Activated naive CD8-positive, alpha-beta T cell treated with anti-CD3 and anti-CD28 coated beads for 36 hours (primary cell): ENCODE measurements at places on chromosomes 3 and 15.

- no peak for DNase-seq
These were observed 57.7 kb downstream of the FEM1B start for GRCh38 chr15:68335251-68335650.

DNA sequence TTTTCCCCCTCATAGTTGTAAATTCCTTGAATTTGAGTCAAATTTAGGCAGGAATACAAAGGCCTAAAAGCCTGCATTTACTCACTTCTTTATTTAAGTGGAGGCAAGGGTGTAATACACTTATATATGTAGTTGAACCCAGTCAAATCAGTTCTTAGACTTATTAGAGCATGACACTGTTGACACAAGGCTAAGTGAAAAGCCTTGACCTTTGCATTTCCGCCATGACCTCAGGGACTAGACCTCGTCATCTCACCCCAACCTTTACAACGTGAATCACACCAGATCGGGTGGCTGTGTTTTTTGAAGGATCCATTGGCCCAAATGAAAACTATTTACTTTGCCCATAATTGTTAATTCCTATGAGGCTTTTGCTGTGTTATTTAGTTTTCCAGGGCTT is 774.4 kb downstream of the ROBO1 start:
- DNase-seq = no peak

DNA sequence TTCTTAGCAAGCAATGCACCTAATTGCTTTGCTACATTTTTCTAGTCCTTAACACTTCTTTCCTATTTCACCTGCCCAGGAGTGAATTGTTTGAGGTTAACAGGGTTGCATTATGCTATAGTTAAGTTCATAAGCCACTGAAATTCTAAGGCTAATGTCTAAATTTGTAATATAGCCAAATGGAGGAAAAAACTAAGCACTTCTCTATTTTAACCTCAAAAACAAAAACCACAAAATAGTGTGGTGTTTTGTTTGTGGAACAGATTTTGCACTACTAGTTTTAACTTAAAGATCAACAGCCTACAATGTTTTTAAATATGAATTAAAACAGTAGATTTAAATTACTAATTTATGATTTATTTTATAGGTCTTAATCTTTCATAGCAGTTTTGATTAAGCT is 5.5 kb downstream of the ATOSA start:
- no peak for DNase-seq

DNA sequence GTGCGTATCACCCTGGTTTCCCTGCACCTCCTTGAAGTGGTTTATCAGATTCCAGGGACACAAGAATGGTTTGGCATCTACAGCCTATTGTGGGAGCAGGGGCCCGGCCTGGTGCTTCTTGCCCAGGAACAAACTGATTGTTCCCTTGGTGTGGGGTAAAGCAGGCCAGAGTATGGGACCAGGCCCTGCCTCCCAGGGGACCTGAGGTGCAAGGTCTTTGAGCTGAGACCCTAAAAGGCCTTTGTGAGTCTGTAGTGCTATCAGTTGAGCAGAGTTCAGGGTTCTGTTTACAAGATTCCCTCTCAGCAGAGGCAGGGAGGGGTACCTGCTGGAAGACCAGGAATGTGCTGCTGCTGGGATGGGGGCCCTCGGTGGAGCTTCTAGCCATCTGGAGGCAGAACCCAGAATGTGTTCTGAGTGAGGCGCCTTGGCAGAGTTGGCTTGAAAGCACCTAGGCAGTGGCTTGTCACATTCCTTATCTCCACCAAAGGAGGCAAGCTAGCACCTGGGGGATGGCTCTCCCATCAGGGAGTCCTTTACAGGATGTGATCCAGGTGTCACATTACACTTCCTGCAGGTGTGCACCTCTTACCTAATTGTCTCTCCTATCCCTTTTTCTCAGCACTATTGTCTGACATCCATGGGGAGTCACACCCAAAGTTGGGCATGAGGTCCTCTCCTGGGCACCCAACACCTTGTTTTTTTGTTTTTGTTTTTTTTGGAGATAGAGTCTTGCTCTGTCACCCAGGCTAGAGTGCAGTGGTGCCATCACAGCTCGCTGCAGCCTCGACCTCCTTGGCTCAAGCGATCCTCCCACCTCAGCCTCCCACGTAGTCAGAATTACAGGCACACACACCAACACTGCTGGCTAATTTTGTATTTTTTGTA is 13.1 kb downstream of the FLNB start:
- no peak for DNase-seq

- DNase-seq = no peak
These were observed 274.3 kb upstream of the TRIM42 start for GRCh38 chr3:140403608-140404007.

- no peak for DNase-seq
These were observed 33.4 kb upstream of the CTDSPL2 start for GRCh38 chr15:44394062-44394461.

- DNase-seq = no peak
These were observed 106.5 kb downstream of the ECT2 start for GRCh38 chr3:172856795-172857742.

DNA sequence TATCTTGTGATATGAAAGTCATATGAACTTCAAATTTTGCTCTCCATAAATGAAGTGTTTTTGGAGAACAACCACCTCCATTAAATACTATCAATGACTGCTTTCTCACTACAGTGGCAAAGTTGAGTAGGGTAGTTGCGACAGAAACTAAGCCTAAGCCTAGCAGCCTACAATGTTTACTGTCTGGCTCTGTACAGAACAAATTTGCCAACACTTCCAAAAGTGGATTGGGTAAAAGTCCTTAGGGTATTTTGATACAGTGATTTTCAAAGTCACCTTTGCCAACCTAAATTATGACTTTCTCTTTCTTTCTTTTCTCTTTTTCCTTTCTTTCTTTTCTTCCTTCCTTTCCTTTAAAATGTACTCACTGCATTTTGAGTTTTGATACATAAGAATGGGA is 142.6 kb downstream of the PLCL2 start:
- no peak for DNase-seq

DNA sequence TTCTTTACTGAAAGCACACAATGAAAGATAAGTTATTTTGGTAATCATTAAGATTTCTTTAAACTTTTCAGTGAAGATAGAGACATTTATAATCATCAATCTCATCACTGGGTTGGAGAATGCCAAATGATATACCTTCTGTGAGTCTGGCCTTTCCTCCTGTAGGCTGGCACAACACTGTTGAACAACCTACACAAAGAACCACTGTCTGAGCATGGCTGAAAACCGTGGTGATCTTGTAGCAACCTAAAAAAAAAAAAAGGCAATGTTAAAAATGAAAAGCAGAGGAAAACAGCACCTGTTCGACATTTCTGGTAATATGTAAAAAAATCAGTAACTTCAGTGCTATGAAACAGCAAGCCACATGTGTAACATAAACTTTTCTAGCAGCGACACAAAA is 1.8 kb downstream of the RPS27L start:
- DNase-seq = no peak

- no peak for DNase-seq
These were observed 8.3 kb upstream of the SNX22 start for GRCh38 chr15:64143276-64143675.

DNA sequence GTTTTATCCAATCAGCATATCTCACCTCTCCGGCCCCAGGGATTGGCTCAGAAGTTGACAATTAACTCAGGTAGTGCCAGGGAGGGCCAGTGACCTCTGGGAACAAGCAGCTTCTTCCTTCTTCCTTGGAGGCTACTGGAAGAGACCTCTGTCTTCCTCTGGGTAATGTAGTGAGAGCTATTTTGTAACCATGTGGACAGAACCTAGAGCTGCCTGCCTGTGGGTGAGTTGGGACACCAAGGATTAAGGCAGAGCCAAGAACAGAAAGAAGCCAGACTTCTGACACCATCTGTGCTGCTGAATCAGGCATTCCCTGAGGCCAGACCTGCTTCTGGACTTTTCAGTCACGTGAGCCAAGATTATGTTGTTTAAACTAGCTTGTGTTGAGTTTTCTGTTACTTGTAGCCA is 5.9 kb upstream of the NDUFAF1 start:
- DNase-seq = no peak

- no peak for DNase-seq
These were observed 24.8 kb downstream of the GOLIM4 start for GRCh38 chr3:168070919-168071318.

DNA sequence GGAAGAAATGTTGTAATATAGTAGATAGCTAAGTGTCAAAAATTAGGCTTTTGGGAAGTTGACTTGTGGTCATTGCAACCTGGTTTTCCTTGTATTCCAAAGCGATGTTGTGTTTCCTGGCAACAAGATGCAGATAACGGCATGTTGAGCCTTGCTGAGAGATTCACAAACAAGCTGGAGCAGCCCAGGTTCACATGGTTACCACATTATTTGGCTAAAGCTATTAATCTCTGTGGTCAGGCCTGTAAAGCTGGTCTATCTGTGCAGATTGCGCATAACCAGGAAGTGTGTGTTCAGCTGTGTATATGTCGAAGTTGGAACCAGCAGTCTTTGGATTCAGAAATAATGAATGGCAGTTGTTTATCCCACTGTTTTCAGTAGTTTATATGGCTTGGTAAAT is 6.6 kb downstream of the TIPARP start:
- DNase-seq = no peak

- DNase-seq = no peak
These were observed 102.2 kb downstream of the ABHD5 start for GRCh38 chr3:43792904-43793303.

GRCh38 chr3:77392181-77392580 is 352.3 kb downstream of the ROBO2 start:
- DNase-seq = no peak

- DNase-seq = no peak
These were observed 51.8 kb upstream of the TMCO5A start for GRCh38 chr15:37882640-37883039.

GRCh38 chr15:28944696-28945300 is 59.0 kb downstream of the APBA2 start:
- DNase-seq = no peak

GRCh38 chr15:43974852-43975251 is 148.1 kb downstream of the WDR76 start:
- no peak for DNase-seq

- DNase-seq = no peak
These were observed 33.5 kb upstream of the PTPN23 start for GRCh38 chr3:47347217-47347801.

DNA sequence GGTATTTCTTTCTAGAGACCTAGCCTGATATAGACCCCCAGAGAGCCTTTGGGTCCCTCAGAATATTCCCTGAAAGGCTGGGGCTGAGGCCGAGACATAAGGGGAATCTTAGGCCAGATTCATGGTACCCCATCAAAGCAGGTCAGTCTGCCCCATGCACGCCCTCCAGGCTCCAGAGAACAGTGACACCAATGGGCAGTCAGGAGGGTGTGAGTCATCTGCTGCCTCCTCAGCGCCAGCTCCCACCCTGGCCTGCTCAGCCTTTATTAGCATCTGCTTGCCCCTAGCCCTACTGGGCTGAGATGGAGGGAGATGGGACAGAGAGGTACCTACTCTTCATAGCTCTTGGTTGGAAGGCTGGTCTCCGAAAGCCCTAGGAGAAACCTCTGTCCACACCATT is 14.3 kb upstream of the CAMKV start:
- DNase-seq = no peak

GRCh38 chr3:161051856-161052255 is 53.3 kb downstream of the B3GALNT1 start:
- peak; percentile 36 for DNase-seq

DNA sequence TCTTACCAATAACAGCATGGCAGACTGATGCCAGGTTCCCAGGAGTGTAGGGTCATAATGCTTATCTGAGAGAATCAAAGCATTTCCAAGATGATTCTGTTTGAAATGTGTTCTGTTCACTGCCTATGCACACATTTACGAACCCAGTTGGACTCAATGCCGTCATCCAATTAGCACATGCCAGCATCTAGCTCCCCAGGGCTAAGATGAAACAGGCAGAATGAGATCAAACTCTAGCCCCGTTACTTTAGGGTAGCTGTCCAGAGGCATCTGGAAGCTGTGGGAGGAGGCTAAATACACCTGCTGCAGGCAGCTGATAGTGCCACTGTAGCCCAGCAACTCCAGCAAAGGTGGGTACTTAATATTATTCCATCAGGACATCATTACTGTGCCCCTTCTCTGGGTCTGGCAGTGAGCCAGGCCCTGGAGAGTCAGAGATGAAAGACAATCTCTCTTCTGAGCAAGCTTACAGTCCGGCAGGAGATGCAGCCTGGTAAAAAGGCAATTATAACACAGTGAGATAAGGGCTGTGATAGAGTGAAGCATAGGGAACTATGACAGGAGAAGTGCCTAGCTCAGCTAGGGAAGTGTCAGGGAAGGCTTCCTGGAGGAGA is 156.4 kb upstream of the PPP2R3A start:
- no peak for DNase-seq

DNA sequence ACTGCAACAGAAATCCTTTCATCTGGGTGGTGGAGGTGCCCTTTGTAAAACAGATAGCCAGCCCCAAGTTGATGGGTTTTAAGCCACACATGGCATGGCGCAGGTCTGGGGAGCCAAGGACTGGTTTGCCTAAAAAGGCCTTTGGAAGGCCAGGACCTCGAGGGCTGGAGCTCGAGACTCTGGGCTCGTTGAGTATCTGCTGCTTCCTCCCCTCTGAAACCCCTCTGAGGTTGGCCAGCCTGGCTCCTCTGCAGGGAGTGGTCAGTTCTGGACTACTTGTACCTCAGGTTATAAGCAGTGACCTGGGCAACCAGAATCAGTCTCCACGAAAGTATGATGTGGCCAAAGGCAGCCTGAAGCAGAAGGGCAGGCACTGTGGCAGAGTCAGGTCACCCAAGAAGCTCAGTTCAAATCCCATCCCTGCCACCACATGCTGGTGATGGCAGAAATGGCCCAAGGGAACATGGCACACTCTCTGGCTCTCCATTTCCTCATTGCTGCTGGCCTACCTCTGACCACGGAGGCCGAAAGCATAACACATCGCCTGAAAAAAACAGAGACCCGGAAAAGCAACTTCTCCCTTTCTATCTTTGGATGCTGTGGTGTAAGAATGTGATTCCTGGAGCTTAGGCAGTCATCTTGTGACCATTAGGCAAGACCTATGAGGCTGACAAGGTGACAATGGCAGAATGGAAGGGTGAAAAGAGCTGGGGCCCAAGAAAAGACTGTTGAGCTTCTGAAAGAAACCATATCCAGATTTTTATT is 51.2 kb downstream of the WNT7A start:
- DNase-seq = no peak

DNA sequence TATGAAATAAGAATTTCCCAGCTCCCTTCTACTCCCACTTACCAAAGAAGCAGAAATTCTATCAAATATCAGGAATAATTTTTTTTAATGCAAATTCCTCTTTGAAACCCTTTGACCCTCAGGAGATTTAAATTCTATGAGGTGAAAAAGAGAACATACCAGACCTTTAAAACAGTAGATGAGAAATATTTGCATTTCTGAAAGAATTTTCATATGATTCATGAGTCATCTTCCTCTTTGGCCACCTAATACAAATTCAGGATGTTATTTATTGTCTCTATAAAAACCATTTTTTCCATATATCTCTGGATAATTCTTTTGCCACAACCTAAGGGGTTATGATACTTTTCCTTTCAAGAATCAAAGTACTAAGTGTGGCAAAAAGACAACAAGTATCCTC is 67.3 kb upstream of the ST3GAL6 start:
- no peak for DNase-seq

GRCh38 chr3:126696701-126697267 is 7.3 kb upstream of the CHCHD6 start:
- DNase-seq = no peak

GRCh38 chr3:13670292-13670691 is 121.4 kb downstream of the FBLN2 start:
- DNase-seq = no peak

- DNase-seq = no peak
These were observed 61.0 kb downstream of the TPRG1 start for GRCh38 chr3:189232790-189233189.

- no peak for DNase-seq
These were observed 9.6 kb upstream of the TRPM1 start for GRCh38 chr15:31111091-31111647.

- no peak for DNase-seq
These were observed 219.4 kb upstream of the THBS1 start for GRCh38 chr15:39361497-39361896.
